Activated T-helper 2 cell treated with anti-CD3 and anti-CD28 coated beads, Interferon-gamma antibody, Interleukin-2, Interleukin-4, amounts not matched to agents 10 μg/mL and 5 μg/mL and 100 μg/mL, durations not matched to agents 14 hours and 24 hours and 36 hours (primary cell): ENCODE measurements at places on chromosomes 16 and 17.

- DNase-seq, result no peak
Measured at GRCh38 chr17:50337956-50338355, 8.0 kb upstream of the XYLT2 start.

- DNase-seq, result no peak
Measured at GRCh38 chr16:70470927-70471341, 16.5 kb downstream of the FCSK start.

- no peak for DNase-seq
Measured at GRCh38 chr16:4452674-4453073, 21.8 kb downstream of the NMRAL1 start.

GRCh38 chr17:60832151-60832585 is 154.5 kb downstream of the BCAS3 start:
- no peak for DNase-seq

- DNase-seq, result no peak
Measured at GRCh38 chr17:48728232-48729231, at the start of gene HOXB13. TSS of gene HOXB13 (minus strand) at chr17:48728750. CDS start at chr17:48728593, 157 bp downstream.

DNA sequence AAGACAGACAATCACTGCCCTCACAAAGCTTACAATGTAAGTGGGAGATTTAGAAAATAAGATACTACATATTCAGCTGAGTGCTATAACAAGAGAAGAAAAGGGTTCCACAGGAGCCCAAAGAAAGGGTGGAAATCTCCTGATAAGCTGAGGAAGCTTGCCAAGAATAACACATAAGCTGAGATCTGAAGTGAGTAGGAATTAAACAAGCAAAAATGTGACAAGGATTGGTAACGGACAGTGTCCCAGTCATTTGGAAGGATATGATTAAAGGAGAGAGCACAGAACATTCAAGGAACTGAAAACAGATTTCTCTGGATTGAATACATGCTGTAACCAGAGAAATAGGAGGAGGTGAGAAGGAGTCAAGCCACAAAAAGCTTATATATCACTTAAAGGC is 13.0 kb downstream of the CDYL2 start:
- DNase-seq, result no peak
